Stimulated activated CD8-positive, alpha-beta memory T cell treated with anti-CD3 and anti-CD28 coated beads, Interleukin-12 subunit alpha, Interleukin-12 subunit beta, amount 100 ng/mL, for 4 hours (primary cell): ENCODE measurements at places on chromosomes 11 and 22.

- DNase-seq, result no peak
These were observed 135.4 kb upstream of the LARGE1 start for GRCh38 chr22:34055525-34056200.

DNA sequence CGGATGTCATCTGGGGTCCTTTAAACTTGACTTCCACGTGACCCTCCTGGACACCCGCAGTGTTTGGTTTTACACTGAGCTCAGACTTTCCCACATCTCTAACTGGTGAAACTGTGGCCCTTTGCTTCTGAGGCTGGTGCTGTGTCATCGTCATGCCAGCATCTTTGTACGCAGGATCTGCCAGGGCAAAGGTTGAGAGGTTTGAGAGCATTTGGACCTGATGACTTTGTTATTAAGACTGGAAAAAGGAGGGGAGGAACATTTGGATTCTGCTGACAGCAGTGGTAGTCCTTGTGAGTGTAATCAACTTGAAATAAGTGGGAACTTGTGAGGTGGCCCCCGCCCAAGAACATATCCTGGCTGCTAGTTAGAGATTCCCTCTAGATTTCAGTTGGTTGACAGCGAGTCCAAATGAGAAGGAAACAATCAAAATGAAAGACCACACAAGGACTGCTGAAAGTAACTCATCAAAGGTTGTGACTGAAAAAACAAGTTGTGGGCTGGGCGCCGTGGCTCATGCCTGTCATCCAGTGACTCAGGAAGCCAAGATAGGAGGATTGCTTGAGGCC, 102.5 kb downstream of the KIAA1671 start:
- DNase-seq, result peak; percentile 24

DNA sequence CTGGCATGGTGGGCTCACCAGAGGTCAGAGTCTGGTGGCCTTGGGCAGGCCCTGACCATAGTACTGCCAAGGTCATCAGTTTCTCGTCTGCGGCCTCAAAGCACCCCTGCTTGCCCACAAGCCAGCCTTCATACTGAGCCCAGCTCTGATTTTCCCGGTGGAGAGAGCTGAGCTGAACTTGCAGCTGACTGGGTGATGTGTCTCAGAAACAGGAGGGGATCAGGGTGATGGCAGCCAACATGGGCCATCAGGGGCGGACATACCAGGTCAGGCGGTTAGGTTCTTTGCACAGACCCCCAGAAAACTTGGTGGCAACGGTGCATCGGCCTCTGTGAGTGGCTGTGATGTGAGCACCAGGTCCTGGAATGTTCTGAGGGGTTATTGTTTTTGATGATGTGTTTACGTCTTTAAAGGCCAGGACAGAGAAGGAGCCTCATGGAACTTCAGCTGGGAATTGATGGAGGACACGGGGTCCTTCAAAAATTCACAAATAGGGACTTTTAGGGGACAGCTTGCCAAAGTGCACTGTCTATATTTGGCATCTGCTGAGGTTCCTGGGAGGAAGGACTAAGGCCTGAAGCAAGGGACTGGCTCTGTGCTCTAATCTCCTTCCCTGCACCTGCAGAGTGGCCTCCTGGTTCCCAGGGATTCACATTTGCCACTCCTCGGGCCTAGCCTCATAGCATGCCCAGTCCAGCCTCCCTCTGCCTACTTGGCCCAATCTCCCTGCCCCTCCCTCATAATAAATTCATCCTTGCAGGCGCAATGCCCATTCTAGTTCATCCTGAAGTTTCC, 131.2 kb downstream of the OSBP2 start:
- no peak for DNase-seq

DNA sequence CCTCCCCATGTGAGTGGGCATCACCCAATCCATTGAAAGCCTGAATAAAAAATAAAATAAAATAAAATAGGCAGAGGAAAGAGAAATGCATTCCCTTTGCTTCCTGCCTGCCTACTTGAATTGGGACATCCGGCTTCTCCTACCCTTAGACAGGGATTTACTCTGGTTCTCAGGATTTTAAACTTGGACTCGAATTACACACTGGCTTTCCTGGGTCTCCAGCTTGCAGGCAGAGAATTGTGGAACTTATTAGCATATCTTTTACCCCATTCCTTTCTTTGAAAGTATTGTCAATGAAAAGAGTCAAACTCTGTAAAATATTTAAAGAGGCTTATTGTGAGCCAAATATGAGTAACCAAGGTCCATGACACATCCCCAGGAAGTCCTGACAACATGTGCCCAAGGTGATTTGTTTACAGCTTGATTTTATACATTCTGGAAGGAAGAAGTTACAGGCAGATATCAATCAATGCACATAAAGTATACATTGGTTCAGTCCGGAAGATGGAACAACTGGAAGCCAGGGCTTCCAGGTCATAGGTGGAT, 78.4 kb upstream of the CCDC90B start:
- no peak for DNase-seq

GRCh38 chr22:32255726-32256125, 579 bp upstream of the SLC5A4 start:
- no peak for DNase-seq

DNA sequence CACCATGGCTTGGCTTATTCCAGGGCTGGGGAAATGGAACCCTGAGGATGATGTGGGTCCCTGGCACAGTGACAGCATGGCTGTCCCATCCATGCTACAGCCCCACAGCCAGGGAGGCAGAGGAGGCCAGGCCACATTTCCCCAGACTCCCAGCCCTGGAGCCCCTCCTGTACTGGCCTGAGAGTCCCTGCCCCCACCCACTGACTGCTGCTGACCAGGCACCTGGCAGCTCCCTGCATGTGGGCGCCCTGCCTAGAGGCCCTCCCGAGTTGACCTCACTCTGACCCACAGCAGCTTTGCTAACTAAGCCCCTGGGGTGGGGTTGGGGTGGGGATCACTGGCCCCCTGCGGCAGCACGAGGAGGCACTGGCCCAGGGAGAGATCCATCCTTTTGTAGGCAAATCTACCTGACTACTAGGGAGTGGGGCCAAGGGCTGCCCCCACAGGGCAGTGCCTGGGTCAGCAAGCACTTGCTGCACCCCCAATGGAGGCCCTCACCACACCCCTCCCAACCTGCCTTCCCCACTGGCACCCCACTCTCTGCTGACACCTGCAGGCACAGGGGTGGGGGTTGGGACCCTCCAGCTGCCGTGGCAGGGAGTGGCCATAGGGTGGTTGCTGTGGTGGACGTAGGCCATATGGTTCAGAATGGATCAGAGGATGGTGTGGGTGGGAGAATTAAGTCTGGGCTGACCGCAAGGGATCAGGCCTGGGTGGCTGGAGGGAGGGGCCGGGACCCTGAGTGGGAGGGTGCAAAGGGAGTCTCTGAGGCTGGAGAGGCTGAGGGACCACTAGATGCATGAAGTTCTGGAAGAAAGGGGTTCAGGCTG, 17.4 kb downstream of the ARVCF start:
- DNase-seq, result no peak

GRCh38 chr22:36325154-36326031, 62.4 kb downstream of the MYH9 start:
- DNase-seq, result no peak

GRCh38 chr22:47997052-47997590, 1234.7 kb downstream of the TBC1D22A start:
- no peak for DNase-seq

DNA sequence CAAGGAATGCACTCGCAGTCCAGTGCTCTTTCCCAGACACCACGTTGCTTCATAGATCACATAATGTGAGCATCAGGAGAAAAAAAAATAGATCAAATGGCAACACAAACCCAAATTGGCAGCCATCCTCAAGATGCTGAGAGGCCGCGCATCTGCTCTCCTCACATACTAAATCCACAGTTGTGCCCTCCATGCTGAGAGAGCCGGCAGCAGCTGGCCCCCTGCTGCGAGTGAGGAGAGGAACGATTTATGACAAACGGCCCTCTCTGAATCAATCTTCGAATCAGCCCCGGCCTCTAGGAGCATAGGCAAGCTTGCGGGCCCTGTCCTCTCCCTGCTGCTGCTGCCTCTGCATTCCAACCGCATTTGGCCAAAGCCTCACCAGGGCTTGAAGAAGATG, 159.9 kb upstream of the TENM4 start:
- DNase-seq, result no peak

GRCh38 chr22:39292561-39293074, 26.8 kb downstream of the RPL3 start:
- DNase-seq, result no peak

GRCh38 chr11:120517801-120518291, 6.3 kb downstream of the GRIK4 start:
- DNase-seq, result no peak
